ENCODE measurements at places on chromosomes 13 and 19.

- DNase-seq, result no peak
Observed at GRCh38 chr13:98488736-98489135, 88.2 kb downstream of the STK24 start.

- no peak for DNase-seq
Observed at GRCh38 chr13:58190577-58190976, 559.0 kb downstream of the PCDH17 start.

DNA sequence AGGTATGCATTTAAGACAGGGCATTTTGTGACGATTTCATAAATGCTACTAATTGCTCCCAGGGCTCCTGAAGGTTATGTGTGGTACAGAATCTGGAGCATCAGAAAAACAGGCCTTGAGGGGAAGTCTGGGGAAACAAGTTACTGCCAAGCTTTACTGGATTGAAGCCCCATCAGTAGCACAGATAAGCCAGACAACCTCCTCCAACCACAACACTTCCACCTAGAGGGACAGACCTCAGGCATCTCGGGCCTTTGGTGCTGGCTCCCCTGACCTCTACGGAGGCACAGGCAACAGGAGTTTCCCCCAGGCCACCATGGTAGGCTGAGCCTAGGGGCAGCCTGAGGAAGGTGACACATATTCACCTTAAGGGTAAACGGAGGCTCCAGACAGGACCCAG is 54.1 kb downstream of the ABCC4 start:
- DNase-seq, result no peak

DNA sequence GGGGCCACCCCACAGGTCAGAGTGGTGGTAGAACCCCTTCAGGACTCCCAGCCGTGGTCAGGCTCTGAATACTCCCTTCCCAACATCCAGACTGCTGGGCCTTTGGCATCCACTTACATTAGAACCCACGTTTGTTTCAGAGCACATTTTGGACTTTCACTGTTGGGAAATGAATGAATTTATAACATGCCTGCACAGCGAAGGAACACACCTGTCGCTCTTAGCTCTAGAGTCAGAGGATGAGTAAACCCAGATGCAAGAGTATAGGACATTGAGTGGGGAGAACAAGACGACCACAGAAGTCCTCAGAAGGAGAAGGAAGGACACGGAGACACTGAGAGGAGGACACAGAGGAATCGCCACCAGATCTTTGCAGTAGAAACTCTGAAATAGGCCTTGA is 30.9 kb downstream of the SHISA2 start:
- DNase-seq, result no peak

DNA sequence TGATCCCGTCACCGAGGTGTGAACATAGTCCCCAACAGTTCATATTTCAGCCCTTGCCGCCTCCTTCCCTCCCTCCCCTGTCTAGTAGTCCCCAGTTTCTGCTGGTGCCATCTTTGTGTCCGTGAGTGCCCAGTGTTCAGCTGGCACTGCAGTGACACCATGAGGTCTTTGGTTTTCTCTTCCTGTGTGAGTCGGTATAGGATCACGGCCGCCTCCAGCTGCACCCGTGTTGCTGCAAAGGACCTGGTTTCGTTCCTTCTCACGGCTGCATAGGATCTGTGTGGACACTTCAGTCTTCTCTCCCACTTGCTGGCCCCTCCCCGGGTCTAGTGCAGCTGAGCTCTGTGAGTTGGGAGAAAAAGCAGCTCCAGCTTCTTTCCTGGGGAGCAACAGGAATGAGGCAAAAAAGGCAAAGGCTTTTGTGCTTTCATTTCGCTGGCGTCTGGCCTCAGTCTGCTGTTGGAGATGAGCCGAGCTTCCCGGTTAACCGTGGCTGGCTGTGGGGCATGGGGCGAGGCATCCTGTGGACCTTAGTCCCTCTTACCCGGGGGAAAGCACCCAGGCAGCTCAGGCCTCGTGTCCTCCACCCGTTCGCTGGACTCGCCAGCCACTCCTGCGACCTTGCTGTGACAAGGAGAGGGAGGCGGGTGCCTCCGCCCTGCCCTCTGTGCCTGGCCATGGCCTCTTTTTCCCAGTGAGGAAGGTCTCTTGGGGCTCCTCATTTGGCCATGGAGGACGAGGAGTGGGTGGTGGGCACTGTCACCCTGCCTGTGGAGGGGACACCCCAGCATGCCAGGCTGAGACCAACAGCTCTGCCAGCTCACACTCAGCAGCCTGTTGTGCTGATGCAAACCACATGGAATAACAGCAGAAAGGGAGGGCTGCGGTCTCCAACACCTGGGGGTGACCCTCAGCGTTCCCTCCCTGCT is 196.5 kb downstream of the TEX29 start:
- DNase-seq, result no peak

DNA sequence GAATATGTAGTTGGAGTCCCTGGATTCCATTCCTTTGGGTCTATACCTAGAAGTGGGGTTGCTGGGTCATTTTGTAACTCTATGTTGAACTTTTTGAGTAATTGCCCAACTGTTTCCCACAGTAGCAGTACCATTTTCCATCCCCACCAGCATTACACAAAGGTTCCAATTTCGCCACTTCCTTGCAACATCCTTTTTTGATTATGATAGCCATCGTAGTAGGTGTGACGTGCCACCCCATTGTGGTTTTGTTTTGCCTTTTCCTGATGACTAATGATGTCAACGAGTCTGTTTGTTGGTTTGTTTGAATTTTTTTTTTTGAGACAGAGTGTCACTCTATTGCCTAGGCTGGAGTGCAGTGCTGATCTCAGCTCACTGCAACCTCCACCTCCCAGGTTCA is 3.3 kb upstream of the PEX11G start:
- peak; percentile 76 for DNase-seq

GRCh38 chr19:1427221-1427920 is 10.8 kb upstream of the RPS15 start:
- DNase-seq, result no peak

- no peak for DNase-seq
Observed at GRCh38 chr13:93805736-93806135, 579.1 kb downstream of the GPC6 start.

- no peak for DNase-seq
Observed at GRCh38 chr19:18227781-18228271, 1.6 kb upstream of the PDE4C start.

DNA sequence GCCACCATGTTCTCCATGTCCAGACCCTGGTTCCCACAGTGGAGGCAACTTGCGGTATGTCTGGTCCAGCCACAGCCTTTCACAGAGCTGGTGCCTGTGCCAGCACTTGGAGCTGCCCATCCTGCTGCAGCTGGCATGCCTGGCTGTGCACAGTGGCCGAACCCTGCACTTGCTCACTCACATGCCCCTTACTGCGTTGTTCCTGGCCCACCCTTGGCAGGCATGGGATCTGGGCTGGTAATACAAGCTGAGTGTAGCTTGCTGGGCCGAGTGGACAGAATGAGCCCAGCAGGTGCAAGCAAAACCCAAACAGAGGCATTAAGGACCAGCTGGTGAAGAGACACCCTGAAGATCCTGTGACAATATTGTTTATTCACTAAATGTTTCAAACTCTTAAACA is 583.9 kb upstream of the SLITRK6 start:
- DNase-seq, result no peak

Data from mammary epithelial cell (primary cell).